GM23248 (cell line): ENCODE measurements at places on chromosomes 11 and 22.

- peak; percentile 79 for DNase-seq
These were observed 128.1 kb upstream of the E2F8 start for GRCh38 chr11:19368726-19369375.

- peak; percentile 16 for DNase-seq
These were observed 27.9 kb upstream of the GRK3 start for GRCh38 chr22:25536589-25536988.

DNA sequence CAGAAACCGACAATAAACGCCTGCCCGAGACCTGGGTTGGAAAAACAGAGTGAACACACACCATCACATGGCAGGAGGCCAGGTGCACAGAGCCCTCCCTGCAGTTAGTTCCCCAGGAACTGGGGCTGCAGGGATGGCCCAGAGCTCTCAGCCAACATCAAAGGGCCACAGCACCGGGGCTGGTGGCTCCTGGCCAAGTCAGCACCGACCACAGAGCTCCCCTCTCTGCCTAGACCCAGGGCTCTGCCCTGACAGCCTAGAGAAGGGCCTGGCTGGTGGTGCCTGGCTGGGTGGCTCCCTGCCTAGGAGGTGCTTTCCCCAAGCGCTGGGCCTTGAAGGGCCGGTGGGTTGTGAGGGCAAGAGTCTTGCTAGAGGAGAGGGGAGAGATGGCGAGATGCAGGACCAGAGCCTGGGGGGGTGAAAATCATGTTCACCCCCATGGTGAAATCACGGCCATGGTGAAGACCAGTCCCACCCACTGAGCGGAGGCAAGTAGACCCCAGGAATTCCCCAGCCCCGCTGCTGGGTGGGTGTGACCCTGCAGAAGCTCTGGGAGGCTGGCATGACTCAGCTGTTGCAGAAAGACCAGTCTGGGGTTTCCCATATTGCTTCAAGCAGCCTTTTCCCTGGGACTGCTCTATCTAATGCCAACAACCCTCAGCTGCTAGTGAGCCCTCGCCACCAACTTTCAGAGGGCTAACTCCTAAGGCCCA is 7.2 kb upstream of the BID start:
- DNase-seq = peak; percentile 93

GRCh38 chr22:30371981-30372380 is 15.2 kb downstream of the CCDC157 start:
- DNase-seq = no peak

DNA sequence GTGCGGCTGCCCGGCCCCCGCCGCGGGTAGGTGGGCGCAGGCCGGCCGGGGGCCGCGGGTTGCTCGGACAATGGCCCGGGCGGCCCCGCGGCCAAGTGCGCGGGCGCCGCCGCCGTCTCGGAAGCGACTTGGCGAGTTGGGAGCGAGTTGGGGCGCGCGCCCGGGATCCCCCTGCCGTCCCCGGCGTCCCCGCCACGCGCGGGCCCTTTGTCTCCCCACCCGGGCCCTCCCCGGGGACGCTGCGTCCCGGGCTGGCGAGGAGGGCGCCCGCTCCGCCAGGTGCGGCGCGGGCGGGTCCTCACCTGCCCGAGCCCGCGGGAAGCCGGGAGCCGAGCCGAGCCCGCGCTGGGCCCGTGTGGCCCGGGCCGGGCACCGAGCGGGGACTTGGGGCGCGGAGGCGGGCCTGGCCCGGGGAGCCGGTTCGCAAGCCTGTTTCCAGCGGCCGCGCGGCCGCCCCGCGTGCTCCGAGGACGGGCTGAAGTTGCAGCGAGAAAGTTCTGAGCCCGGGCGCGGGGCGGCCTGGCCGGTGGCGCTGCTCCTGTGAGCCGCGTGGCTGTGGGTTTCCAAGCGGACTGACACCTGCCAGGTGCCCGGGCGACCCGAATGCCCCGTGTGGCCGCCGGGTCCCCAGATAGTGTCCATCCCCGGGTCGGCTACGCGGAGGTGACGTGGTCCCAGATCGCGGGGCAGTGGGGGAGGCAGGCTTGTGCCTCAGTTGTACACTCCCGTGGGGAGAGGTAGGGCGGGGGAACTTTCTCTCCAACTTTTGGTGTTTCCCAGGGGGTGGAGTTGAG is 586 bp downstream of the LRP5 start:
- DNase-seq = peak; percentile 57

DNA sequence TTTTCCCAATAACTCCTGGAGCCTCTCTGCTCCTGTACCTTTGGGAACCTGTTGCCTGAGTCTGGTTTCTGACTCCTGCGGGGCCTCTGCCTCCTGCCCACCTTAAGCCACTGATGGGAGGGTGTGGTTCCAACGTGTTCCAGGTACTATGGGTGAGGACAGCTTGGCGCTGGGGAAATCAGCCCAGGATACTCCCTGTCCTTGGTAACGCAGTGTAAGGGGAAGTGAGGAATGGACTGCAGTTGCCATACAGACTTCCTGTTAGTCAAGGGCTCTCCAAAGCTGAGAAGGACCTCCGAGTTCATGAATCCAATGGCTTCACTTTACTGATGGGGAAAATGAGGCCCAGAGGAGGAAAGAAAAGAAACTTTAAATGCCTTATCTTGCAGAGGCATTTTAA is 1.2 kb upstream of the MARK2 start:
- DNase-seq = no peak

- no peak for DNase-seq
These were observed 23.3 kb downstream of the MICAL2 start for GRCh38 chr11:12133547-12134235.

GRCh38 chr11:86183694-86184093 is 60.9 kb upstream of the EED start:
- peak; percentile 65 for DNase-seq
